ENCODE measurements at places on chromosomes 13 and 19.

DNA sequence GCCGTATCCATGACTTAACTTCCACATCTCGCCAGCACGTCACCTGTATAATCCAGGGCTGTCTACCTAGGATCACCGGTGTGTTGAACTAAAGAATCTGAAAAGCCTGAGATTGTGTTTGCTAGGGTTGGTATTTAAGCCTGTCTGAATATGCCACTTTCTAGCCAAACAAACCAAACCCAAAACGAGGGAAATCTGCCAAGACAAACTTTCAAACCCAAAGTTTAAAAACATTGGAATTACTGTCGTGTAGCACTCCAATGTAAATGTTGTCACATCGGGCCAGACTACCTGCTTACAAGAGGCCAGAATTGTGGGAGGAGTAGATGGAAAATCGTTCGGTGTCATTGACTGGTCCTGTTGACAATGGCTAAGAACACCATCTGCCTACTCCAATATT is 747.8 kb downstream of the EFNB2 start:
- no peak for DNase-seq

DNA sequence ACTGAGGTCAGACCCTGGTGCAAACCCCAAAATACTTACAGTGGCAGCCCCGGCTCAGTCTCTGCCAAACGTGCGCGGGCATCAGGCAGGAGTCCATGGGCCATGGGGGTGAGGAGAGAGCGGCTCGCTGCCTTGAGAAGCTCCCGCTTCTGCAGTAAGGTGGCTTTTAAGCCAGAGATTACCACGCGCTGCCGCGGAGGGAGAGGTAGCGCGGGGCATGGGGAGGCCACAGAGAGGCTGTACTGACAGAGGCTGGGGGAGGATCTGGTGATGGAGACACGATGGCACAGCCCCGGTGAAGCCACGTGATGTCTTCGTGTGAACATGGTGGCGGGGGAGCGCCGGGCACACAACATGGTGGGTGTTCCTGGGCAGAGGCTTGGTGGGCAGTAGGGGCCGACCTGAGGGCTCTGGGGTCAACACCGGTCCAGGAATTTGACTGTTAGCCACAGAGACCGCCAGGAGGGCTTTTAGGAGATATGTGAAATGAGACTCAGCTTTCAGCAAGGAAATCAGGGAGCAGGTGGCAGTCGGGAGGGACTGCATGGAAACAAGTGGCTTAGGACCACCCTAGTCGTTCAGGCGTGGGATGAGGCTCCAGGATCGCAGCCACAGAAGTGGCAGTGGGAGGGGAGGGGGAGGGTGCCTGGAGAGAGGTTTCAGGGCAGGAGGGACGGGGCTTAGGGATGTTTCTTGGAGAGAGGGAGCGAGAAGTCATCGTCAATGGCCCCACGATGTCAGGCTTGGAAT is 24.1 kb downstream of the MCF2L start:
- no peak for DNase-seq

DNA sequence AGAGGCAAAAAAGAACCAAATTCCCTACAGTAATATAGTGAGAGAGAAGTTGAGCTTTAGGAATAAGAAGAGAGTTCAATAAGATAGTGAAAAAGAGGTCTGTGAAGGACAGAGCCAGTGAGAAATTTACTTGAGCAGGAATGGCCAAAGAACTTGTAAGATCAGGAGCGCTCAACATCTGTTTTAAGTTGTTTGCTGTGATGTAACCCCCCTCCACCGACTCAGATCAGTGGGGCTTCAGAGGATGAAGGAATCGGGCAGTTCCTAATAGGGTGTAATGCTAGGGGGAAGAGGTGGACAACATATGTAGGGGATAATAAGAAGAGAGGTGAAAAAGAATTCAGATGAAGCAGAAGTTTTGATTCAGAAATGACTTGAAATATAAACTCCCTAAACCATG is 85.3 kb upstream of the FNDC3A start:
- no peak for DNase-seq

- no peak for DNase-seq
Measured at GRCh38 chr19:391207-391557, 17.8 kb downstream of the C2CD4C start.

DNA sequence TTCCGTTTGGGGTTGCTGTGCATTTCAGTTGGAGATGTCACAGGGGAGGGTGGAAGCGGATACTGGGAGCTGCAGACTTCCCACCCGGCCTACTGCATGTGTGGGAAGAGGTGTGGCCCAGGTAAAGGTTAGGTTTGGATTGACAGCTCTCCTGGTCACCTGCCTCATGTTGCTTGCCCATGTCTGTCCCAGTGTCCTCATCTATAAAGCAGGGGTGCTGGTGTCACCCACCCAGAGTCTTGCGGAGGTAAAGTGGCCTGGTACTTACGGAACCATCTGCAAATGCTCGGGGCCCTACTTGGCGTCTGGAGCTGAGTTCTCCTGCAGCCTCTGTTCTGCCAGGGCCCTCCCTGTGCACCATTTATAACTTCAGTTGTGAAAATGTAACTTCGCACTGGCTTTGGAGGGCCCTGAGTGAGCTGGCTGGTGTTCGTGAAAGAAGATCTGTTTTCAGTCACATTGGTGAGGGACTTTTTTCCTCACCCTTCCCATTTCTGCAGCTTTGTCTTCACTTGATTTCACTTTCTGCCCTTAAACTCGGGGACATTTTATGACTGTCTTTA is 65.1 kb upstream of the TEX29 start:
- no peak for DNase-seq

DNA sequence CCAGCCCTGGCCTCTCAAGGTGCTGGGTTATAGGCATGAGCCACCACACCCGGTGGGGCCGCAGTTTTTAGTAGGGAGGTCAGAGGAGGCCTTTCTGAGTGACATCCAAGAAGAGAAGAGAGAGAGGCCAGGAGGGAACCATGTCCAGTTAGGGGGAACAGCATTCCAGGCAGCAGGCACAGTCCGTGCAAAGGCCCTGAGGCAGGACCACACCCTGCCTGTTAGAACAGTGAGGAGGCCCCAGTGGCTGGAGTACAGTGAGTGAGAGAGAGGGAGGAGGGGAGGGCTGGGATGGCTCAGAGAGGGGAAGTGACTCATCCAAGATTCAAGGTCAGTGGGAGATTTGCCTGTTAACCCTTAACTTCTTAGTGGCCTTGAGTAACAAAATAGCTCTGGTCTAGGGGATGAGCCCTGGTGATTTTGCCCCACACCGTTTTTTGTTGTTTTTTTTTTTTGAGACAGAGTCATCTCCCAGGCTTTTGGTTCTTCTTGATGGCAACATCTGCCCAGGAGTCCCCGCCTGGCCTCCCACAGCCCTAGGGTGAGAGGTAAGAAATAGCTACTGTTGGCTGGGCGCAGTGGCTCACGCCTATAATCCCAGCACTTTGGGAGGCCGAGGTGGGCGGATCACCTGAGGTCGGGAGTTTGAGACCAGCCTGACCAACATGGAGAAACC is 2.7 kb upstream of the PLIN3 start:
- DNase-seq = no peak

- DNase-seq = no peak
Measured at GRCh38 chr13:110507678-110508381, 53.7 kb downstream of the RAB20 start.

- DNase-seq = no peak
Measured at GRCh38 chr19:29326849-29327840, 114.2 kb upstream of the UQCRFS1 start.

- DNase-seq = no peak
Measured at GRCh38 chr19:29422486-29423085, 103.2 kb upstream of the VSTM2B start.
